COLO829 (cell line): ENCODE measurements at places on chromosomes 6 and 20.

GRCh38 chr6:71544028-71544427, 255.4 kb downstream of the OGFRL1 start:
- no peak for DNase-seq

DNA sequence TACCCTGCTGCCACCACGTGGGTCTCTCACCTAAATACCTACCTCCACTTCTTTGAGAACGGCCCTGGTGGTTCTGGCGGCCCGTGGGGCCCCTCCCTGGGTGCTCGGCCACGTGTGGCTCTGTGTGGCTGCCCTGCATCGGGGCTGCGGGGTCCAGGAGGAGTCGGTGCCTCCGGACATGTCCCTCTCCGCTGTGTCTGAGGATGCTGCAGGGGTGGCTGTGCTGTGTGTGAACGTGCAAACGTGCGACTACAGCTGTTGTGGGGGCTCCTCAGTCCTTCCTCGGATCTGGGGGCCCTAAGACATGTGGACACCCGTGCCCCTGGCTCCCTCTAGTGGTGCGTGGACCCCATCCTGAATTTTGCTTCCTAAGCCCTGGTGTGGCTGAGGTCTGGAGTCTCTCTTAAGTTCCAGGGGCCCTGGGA, 691.8 kb downstream of the QKI start:
- no peak for DNase-seq

DNA sequence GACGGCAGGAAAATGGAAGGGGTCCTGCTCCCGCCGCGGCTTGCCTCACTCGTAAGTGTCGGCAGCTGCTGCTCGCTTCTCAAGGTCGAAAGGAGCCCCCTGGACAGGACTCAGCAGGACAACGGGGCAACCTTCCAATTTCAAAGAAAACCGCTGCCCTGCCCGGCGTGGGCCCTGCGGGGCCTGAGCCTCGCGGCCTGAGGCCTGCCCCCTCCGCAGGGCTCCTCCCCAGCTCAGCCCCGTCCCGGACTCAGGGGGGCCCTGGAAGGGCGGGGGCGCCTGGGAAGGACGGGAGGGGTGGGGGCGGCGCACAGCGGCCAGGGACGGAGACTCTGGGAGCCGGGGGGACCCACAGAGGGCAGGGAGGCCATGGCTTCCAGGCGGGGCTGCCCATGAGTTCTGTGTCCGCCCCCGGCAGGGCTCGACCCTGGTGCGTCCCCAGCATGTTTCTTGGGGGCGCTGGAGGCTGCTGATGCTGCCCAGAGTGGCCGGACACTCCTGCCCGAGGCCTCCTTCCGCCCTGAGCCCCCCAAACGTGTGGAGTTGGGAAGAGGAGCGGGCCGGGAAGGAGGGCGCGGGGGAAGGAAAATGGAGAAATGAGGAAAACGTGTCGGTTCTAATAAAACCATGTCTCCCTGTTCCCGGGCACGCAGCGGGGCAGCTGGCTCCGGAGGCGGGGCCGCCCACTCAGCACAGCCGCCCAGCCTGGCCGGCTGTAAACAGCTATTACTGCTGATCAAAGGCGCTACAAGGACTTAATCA, 114.6 kb downstream of the DLL1 start:
- DNase-seq, result no peak

- peak; percentile 58 for DNase-seq
Measured at GRCh38 chr6:71473926-71474325, 185.3 kb downstream of the OGFRL1 start.

- DNase-seq, result peak; percentile 84
Measured at GRCh38 chr6:159594750-159595117, 98.3 kb downstream of the SOD2 start.

GRCh38 chr6:25369433-25370177, 90.4 kb downstream of the CARMIL1 start:
- DNase-seq, result peak; percentile 66

DNA sequence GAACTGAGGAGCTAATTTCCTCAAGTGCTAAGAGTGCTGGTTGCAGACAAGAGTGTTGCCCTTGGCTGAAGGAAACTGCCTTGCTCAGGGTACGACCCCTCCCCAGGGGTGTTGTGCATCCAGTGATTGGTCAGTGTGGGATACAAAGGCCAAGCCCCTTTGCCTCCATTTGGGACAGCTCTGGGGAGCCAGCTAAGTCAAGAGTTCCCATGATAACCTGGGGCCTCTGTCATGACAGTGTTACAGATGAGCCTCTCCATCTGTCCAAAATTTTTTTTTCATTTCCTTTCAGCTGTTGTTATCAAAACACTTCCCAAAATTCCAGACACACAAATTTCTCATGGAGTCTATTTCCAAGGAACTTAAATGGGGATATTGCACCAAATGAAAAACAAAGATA, 93.3 kb downstream of the HS3ST5 start:
- DNase-seq, result no peak

GRCh38 chr6:37960139-37960935, 140.8 kb downstream of the ZFAND3 start:
- no peak for DNase-seq

- DNase-seq, result no peak
Measured at GRCh38 chr6:55445648-55446204, 118.5 kb downstream of the GFRAL start.

DNA sequence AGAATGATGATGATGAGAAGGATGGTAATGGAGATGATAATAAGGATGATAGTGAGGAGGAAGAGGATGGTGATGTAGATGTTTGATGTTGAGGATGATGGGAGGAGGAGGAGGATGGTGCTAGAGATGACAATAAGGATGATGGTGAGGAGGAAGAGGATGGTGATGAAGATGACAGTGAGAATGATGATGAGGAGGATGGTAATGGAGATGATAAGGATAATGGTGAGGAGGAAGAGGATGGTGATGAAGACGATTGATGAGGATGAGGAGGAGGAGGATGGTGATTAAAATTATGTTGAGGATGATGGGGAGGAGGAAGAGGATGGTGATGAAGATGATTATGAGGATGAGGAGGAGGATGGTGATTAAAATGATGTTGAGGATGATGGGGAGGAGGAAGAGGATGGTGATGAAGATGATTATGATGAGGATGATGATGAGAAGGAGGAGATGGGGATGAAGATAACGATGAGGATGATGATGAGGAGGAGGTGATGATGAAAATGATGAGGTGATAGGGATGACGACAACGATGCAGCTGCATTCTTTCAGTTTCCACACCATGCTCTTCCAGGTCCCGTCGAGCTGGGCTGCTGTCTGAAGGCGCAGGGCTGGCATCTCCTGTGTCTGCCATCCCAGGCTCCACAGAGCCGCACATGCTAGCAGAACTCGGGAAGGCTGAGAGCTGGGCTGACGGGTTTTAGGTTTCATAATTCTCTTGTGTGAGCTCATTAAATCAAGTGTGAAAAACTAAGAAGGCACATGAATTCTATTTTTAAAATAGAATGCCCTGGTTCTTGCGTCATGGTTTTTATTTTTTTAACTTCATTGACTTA, 274.9 kb downstream of the SMOC2 start:
- no peak for DNase-seq

GRCh38 chr6:126781582-126781981, 336.9 kb upstream of the RSPO3 start:
- DNase-seq, result no peak

DNA sequence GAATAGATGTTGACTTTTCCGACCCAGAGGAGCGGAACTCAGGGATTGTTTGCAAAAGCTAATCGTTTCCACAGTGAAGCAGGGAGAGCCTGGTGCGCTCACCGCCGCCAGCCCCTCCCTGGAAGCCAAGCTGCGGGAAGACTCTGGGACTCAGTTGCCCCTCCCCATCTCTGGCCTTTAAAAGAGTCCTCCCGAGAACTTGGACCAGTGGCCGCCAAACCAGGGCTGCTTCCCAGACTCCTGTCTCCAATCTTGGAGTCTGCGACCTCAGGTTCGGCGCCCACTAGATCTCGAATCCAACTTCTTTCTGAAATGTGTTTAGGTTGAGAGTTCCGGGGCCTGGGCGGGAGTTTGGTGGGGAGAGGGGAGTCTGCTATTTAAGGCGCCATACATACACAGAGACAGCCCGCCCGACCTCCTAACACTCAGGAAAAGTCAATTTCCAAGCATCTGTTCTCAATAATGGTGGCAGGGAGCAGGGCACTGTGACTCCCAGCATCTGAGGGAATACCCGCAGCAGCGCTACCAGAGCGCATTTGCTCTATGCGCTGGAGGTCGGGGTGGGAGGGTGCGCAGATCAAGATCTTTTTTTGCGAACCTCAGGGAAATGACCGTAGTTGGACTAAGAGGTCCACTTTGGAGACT, 800 bp upstream of the GRIK2 start:
- no peak for DNase-seq

DNA sequence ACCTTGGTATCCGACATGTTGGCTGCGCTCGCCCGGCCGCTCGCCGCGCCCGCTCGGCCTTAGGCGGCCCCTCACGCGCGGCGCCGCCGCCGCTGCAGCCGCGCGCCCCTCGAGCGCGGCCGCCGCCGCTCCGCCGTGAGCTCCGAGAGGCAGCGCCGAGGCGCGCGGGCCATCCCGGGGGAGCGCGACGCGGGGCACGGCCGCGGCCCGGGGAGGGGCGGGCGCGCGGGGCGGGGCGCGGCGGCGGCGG, at the start of gene KIF13A:
KIF13A (minus strand) TSS at position 189 of the 250 bp plus-strand sequence; CDS start at position 17, 172 bp downstream.
- DNase-seq, result no peak

DNA sequence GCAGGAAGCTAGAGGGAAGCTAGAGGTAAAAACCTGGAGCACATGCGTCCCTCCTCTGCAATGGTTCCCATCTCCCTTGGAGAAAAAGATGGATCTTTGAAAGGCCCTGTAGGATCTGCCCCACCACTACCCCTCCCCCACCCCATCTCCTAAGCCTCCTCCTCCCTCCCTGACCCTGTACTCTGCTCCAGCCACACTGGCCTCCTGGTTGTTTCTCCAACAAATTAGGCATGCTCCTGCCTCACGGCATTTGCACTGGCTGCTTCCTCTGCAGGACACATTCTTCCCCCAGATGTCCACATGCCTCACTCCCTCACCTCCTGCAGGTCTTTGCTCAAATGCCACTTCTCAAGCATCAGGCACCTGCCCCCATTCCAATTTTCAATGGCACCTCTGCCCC, 45.5 kb downstream of the UBE2V1 start:
- no peak for DNase-seq

- no peak for DNase-seq
Measured at GRCh38 chr20:10336959-10337729, 96.9 kb downstream of the MKKS start.

DNA sequence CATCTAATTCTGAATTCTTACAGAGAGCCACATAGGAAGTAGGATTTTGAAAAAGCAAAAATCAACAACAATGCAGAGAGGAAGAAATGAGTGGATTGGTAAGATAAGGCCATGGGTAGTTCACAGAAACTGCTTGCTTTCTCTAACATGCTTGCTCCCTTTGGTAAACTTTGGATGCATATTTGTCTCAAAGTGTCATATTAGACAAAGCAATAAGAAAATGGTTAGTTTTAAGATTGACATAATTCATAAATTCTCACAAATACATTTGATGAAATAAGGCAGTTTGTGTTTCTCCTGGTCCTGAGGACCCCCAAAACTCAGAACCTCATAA, 31.7 kb downstream of the UTRN start:
- no peak for DNase-seq

- no peak for DNase-seq
Measured at GRCh38 chr6:69594405-69594804, 202.4 kb downstream of the LMBRD1 start.

DNA sequence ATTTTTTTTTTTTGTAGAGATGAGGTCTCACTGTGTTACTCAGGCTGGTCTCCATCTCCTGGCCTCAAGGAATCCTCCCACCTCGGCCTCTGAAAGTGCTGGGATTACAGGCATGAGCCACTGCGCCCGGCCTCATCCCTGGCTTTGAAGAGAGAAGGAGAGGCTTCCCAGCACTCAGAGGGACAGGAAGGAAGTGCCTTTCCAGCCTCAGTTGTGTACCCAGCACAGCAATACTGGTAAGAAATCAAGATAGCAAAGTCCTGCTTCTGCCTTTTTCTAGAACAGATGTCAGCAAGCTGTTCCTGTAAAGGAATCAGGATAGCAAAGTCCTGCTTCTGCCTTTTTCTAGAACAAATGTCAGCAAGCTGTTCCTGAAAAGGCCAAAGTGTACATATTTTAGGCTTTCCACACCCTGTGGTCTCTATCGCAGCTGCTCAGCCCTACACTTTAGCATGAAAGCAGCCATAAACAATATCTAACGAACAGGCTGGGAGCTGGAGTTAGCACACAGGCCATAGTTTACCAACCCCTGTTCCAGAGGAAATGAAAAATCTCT, 6.3 kb upstream of the PLTP start:
- no peak for DNase-seq

DNA sequence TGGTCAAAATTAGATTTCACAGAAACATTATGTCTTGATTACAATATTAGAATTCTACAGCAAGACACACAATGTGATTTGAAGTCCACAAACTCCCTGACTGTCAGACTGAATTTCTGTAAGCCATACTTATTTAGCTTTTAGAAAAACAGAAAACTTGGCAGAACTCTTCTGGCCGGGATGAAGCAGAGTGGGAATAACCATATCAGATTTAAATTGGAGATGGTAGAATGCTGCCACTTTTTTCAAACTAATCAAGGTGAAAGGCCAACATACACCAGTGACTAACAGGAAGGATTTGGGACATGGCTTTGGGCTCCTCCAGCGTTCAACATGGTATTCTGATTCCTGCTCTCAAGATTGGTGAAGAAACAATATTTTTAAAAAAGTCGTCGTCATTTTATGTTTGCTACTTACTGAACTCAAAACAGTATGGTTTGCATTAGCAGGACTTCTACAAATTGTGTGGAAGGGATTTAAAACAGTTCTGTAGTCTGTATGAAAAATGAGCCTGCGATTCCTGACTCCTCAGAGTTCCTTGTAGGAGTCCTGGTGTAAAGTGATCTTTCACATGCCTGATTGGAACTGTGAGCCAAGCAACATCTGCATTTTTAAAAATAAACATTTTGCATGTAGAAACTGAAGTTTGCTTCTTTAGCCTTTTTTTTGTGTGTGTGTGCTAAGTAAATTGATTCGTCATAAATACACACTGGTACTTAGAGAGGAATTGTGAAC, 297.9 kb upstream of the SOX4 start:
- no peak for DNase-seq

DNA sequence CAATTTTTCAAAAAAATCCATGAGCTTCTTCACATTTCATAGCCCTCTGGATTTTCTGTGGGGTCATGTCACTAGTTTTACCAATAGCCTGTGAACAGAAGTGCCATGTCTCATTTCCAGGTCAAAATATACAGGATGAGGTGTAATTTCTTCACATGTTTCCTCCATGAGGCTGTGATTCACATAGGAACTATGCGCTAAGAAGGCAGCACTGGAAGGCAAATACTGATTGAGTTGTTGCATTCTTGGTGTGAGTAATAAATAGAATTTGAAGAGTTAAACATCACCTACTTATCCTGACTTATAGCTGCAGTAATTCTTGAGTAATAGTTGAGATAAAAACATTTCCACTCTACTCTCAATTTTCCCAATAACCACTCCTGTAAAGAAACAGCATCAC, 442.3 kb downstream of the HAO1 start:
- DNase-seq, result no peak

GRCh38 chr6:134908906-134909516, 40.9 kb downstream of the ALDH8A1 start:
- peak; percentile 67 for DNase-seq

- no peak for DNase-seq
Measured at GRCh38 chr6:123418071-123418470, 218.7 kb downstream of the TRDN start.

GRCh38 chr6:44618371-44618770, 230.9 kb downstream of the CDC5L start:
- DNase-seq, result no peak
